Activated CD4-positive, alpha-beta T cell treated with anti-CD3 and anti-CD28 coated beads, Interleukin-2, amount 10 ng/mL, durations not matched to agents 7 days and 5 days (primary cell): ENCODE measurements at places on chromosomes 7 and 10. TPM values are rescaled to one million over a fixed set of nuclear protein-coding genes. Genes with fewer than 3 reads are reported as not detected.

Gene NUPR2
- total RNA-seq: not detected

DNA sequence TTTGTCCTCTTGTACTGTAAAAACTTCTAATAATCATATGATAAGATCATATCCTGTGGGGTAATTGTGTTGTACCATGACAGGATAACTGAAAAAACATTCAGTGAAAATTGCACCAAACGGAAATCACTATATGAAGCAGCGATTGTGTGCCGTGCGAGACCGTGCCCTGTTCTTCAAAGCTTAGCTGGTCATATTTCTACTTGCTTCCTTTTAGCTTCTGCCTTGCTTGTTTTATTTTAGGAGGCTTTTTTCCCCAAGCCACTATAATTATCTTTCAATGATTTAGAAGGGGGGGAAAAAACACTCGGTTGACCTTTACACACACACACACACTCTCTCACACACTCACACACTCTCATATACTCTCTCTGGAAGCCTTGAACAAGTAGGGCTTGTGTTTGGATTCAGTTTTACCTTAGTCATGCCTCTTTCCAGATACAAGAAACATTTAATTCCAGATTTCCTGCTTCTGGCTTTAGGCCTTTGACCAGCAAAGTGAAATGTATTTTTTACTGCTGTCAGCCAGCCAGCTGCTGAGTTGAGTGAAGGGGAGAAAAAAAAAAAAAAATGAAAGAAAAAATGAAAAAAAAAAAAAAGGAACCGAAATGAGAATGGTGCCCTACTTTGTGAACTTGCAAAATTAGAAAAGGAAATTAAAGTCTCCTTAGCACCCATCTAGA, 181.4 kb downstream of the ARID5B start:
- no peaks in the 10 kb centered on the region for H3K27me3 ChIP-seq
- H3K4me3 ChIP-seq: peak overlapping the region; percentile 59
- H3K36me3 ChIP-seq: peaks cover 80% of the 10 kb centered on the region

- no peaks in the 10 kb centered on the region for H3K4me1 ChIP-seq
- H3K4me3 ChIP-seq: no peak overlapping the region
- no peak for DNase-seq
- H3K27ac ChIP-seq: no peak overlapping the region
- H3K27me3 ChIP-seq: no peaks in the 10 kb centered on the region
- no peaks in the 10 kb centered on the region for H3K36me3 ChIP-seq
These were observed 104.7 kb upstream of the ARMC3 start for GRCh38 chr10:22823109-22823508.

DNA sequence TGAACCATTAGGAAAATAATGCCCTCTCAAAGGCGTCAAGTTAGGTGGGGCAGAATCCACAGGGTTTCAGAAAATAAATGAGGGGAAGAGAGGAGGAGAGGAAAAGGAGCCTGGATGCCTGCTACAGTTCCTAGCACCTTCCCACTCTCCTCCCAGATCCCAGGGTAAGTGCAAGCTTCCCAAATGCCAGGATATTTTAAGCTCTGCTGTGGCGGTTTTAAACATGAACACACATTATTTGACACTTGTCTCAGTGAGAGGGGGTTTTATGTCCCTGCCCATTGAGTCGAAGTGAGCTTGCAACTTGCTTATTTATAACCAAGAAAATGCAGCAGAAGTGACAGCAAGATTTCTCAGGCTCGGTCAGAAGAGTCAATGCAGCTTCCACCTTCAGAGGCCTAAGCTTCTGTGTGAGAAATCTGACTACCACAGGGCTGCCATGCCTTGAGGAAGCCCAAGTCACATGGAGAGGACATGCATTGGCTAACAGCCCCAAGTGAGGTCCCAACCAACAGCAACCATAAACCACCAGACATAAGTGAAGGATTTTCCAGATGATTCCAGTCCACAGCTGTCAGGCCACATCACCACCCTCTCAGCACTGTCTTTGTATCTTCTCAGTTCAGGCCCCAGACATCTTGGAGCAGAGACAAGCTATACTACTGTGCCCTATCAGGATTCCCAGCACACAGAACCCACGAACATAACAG, 17.9 kb upstream of the BMPER start:
- no peak overlapping the region for H3K4me3 ChIP-seq
- H3K4me1 ChIP-seq: no peaks in the 10 kb centered on the region
- no peaks in the 10 kb centered on the region for H3K36me3 ChIP-seq
- no peak for DNase-seq

GRCh38 chr10:71309919-71310318, 9.1 kb upstream of the SLC29A3 start:
- H3K4me1 ChIP-seq: no peaks in the 10 kb centered on the region
- no peaks in the 10 kb centered on the region for H3K36me3 ChIP-seq
- no peak for DNase-seq
- no peak overlapping the region for H3K4me3 ChIP-seq

Gene CTAGE4
- 1.8 TPM for total RNA-seq

Gene CLRN3
- not detected for total RNA-seq
